ENCODE measurements at places on chromosomes 6 and 20.

- DNase-seq, result no peak
Observed at GRCh38 chr20:58637466-58638213, 13.4 kb upstream of the STX16 start.

- DNase-seq, result no peak
Observed at GRCh38 chr6:162942866-162943265, 215.1 kb downstream of the PACRG start.

DNA sequence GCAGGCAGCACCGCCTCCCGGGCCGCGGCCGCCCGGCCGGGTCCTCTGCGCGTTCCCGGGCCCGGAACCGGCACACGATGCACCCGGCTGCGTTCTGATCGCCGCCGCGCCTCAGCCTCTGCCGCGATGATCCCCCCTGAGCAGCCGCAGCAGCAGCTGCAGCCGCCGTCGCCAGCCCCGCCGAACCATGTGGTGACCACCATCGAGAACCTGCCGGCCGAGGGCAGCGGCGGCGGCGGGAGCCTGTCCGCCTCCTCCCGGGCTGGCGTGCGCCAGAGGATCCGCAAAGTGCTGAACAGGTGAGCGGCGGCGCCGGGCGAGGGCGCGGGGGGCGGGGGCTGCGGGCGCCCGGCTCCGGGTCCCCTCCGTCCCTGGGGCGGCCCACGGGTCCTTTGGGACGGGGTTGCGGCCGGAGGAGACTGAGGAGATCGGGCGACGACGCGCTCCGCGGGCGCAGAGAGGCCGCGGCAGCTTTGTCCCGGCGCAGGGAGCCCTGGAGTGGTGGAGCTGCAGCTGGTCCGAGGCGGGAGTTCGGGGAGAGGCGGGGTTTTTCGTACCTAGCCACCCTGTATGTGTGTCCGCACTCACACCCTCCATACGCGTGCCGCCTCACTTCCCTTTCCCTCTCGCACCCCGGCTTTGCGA, 659 bp downstream of the SLC35F1 start:
- no peak for DNase-seq

DNA sequence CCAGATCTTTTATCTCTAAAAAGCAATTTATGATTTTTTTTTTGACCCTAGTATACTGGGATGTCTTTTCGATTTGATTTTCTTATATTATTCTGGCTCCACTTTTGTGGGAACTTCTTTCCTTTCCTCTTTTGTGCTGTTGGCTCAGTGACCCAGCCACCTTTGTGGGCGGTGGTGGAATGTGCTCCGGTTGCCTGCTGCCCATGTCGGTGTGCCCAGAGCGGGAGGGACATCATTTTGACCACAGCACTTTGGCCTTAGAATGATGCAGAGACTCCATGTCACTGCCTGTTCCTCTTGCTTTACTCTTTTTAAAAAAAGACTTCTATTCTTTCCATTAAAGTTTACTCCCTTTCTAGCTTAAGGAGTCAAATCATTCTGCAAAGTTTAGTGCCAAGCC, 198.0 kb downstream of the FARS2 start:
- DNase-seq, result no peak

DNA sequence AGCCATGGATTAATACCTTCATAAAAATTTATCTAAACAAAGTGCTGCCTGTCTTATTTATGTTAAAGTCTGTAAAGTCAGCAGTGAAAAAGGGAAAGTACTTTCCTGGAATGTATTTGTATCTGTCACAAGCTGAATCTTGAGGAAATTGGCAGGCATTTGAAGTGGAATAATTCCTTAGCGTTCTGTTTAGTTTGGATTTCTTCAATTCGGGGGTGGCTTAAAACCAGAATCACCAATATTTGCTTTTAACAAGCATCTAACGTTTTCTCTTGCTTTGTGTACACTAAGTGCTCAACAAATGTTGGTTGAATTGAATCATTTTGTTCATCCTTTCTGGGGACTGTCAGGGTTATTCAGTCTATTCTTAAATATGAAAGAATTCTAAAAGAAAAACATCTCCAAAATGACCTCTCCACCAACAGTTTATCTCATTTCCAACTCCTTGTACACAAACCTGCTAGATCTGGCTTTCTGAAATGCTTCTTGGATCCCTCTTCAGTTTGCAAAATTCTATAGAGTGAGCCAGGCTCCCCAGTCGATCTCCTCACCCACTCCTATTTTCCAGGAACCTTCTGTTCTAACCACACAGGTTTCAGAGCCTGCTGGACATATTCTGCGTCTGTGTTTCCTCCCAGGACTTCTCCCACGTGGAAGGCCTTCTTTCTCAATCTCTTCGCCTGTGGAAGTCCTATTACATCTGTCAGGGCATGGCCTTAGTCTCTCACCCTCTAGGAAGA, 2.0 kb upstream of the NPEPL1 start:
- no peak for DNase-seq

GRCh38 chr6:27428966-27429365, 40.4 kb downstream of the ZNF391 start:
- no peak for DNase-seq

GRCh38 chr20:19519466-19519865, 238.6 kb upstream of the RIN2 start:
- no peak for DNase-seq

DNA sequence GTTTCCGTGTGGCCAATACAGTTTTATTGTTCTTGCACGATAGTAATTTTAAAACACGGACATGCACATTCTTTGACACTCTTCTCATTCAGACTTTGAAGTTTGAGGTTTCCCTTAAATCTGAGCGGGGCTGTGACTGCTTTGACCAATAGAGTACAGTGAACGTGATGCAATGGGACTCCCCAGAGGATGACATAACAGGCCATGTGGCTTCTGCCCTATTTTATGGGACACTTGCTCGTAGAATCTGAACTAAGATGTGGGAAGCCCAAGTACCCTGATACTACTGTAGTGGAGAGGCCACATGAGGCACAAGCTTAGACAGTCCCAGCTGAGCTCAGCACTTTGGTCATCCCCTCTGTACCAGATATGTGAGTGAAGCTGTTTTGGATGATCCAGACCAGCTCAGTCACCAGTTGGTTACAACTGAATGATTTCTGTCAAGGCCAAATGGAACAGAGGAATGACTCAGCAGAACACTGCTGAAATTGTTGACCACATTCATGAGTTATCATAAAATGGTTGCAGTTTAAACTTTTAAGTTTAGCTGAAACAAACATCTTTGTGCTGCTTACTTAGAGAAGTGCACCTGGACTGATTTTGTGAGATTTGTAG, 279.4 kb downstream of the RFPL4B start:
- no peak for DNase-seq

- DNase-seq, result peak; percentile 61
Observed at GRCh38 chr6:1424306-1424927, 35.0 kb downstream of the FOXF2 start.

GRCh38 chr6:38271081-38271480, 368.6 kb downstream of the BTBD9 start:
- DNase-seq, result no peak

DNA sequence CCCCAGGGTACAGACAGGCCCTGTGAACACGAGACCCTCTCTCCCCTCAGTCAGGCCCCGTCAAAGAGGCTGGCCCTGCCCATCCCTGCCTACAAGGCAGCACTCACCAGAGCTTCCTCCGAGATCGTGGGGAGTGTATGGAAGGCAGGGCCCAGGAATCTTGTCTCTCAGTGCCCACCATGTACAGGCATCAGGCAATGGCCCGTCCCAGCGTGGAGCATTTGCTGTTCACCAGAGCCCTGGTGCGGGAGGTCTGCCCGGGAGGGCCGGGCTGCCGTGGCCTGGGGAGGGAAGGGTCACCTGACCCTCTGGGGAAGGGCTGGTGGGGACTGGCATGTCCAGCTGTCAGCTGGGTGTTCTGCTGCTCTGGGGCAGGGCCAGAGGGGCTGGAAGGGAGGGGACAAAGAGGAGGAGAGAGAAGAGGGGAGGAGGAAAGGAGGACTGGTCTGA, at the start of gene IP6K3:
Gene IP6K3 (minus strand): TSS at position 255 of the 450 bp plus-strand sequence. CDS start 11,429 bp downstream, outside the sequence.
- no peak for DNase-seq

DNA sequence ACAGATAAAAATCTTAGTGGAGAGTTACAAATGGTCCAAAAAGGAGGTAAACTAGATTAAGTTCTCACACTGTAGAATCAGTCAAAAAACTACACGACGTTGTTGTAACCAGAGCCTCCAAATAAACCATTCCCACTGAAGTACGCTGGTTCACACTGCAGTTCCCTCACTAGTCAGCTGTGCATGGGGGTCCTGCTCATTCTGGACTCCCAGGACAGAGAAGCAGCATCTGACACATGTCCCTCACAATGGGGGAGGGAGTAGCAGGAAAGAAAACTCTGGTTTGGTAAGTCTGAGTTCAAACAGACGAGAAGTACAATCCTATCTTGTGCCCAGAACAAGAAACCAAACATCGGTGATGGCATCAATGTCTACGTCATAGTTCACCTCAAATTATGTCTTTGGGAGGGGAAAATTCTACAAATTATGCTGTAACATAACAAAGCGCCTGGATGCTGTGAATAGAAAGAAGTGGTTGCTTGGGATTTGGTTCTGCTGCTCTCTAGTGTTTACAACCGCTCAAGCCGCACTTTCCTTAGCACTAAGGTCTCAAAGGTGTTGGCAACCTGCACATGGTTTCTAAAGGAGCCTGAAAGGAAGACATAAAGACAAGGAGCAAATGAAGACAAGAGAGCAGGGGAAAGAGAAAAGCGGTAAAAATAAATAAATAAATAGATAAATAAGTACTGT, 208.0 kb downstream of the GMDS start:
- no peak for DNase-seq

DNA sequence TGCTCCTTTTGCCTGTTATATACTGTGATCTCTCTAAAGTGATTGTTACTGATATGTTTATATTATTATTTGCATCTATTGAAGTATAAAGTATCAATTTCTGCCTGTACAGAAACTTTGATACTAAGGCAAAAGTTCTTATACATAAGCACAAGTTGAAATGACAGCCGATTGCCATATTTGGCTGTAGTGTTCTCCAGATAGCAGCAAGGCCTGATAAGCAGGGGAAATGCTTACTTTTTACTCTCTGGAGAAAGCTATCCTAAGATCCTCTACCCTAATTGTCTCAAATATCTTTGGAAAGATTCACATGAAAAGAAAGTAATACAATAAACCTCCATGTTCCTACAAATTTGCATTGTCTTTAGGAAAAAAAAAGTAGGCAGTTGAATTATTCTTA, 31.4 kb downstream of the SENP6 start:
- no peak for DNase-seq

- no peak for DNase-seq
Observed at GRCh38 chr6:38027685-38028373, 208.3 kb downstream of the ZFAND3 start.

- peak; percentile 61 for DNase-seq
Observed at GRCh38 chr6:95091823-95092436, 485.4 kb upstream of the MANEA start.

DNA sequence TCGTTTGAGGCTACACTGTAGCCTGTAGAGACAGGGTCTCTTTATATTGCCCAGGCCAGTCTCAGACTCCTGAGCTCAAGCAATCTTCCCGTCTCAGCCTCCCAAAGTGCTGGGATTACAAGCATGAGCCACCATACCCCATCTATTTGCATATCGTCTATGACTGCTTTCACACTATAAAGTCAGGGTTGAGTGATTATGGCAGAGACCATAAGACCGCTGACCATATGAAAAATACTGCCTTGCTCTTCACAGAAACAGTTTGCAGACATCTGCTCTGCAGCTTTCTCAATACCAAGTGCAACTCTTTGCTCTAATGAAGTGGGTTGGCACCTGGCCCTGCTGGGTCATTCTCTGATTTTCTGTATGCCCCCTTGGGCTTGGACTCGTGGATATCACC, 79.5 kb upstream of the PAK5 start:
- no peak for DNase-seq

DNA sequence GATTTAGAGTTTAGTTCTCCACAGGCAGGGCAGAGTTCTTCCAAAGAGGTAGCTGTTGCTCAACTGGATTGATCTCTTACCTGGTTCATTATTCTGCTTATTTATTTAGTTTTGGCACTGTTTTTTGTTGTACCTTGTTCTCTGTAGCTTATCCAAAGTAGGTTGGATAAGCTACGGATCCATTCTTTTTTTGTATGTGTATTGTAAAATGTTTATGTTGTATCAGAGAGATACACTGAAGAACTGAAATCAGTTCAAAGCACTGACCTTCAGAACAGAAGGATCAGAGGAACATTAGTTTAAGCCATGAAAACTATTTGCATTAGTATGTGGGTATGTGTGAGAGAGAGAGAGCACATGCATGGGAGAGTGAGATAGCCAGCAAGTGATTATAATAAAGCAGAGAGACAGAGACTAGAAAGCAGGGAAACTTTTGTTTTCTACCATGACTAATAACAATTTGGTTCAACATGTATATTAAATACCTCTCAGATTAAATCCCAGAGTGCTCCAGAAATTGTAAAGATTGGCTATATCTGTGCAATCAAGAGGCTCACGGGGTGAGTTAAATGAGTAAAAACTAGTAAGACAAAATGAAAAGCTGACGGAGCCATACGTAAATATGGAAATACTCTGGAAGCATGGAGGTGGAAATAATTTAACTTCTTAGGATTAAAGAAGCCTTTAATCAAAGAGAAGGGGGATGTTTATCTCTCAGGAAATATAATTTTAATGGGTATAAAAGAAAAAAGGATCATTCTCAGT, 40.2 kb downstream of the ITCH start:
- no peak for DNase-seq

- DNase-seq, result no peak
Observed at GRCh38 chr6:145345094-145345493, 390.2 kb downstream of the EPM2A start.

- no peak for DNase-seq
Observed at GRCh38 chr6:54595844-54596243, 250.7 kb upstream of the FAM83B start.

DNA sequence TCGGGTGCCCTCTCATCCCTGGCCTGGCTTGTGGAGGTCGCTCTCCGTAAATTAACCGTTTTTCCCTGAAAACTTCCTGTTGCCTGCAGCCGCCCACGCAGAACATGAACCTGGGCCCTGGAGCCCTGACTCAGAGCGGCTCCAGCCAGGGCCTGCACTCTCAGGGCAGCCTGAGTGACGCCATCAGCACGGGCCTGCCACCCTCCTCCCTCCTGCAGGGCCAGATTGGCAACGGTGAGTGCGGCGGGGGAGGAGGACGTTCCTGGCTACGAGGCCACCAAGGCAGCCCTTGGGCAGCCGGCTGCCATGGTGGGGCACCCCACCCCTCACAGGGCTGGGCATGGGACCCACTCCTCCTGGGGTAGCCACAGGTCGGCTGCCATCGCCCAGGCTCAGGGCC, 17.8 kb downstream of the SS18L1 start:
- DNase-seq, result no peak

GRCh38 chr6:12394170-12394569, 104.0 kb downstream of the EDN1 start:
- DNase-seq, result no peak

Data from LoVo (cell line).